ENCODE measurements at places on chromosomes 5 and 9.

- DNase-seq, result no peak
Observed at GRCh38 chr5:39517800-39518199, 93.0 kb upstream of the DAB2 start.

- DNase-seq, result no peak
Observed at GRCh38 chr5:3217771-3218495, 377.7 kb upstream of the IRX1 start.

GRCh38 chr9:80158554-80159170, 586.9 kb downstream of the TLE4 start:
- no peak for DNase-seq

GRCh38 chr9:87826331-87826730, 56.3 kb upstream of the SPATA31E1 start:
- no peak for DNase-seq

DNA sequence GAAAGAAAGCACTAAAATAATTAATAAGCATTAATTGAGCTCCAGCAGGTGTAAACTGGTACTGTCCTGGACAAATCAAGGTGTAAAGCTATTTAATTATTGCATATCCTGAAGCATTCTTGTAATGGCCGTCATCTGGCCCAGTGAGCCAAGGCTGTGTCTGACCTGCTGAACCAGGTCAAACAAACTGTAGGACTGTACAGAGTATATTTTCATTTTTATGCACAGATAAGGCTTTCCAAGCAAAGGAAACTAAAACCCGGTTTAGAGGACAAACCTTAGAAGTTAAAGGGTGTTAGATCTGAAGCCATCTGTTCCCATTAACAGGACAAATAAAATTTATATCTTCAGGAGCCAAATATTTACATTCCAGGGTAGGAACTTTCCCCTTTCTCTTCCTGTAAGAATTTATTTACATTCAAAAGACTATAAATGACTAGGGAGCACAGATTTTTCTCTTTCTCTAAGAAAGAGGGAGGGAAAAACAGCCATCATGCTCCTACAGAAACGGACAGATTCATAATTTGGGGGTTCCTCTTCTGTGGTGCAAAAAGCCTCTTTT, 69.8 kb downstream of the ESM1 start:
- DNase-seq, result no peak

DNA sequence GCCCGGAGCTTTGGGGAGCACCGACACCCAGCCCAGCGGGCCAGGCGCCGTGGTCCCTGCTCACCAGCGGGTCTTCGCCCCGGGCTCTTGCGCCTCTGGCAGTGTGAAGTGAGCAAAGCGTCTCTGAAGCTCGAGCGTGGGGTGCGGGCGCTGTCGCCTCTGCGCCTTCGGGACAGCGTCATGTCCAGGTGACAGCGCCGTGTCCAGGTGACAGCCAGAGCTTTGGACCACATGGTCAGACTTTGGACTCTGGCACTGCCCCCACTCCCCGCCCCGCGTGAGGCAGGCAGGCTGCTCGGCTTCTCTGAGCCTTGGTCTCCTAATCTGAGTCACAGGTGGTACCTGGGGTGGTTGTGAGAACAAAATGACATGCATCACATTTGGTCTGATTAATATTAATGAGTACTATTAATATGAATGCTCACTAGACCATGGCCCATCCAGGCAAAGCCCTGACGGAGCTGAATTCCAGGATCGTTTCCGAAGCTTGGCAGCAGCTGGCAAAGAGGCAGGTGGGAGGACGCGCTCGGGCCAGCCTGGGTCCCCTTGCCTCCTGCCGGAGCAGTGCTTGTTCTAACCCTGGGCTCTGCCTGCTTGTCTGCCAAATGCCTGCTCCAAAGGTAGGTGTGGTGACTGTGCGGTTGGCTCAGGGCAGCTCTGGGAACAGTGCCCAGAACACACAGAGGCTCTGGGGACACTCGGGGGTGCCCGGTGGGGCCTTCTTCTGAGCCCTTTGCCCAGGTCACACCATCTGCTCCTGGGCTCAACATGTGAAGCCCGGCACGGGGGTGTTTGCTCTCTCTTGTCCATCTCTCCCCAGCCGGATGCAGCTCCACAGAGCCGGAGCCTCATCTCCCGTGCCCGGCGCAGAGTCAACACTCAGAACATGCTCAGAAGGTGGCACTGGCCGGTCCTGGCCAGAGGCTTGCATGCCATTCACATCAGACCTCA, 157.1 kb downstream of the OLFM1 start:
- DNase-seq, result no peak

GRCh38 chr5:54932789-54933188, 52.6 kb downstream of the ESM1 start:
- no peak for DNase-seq

DNA sequence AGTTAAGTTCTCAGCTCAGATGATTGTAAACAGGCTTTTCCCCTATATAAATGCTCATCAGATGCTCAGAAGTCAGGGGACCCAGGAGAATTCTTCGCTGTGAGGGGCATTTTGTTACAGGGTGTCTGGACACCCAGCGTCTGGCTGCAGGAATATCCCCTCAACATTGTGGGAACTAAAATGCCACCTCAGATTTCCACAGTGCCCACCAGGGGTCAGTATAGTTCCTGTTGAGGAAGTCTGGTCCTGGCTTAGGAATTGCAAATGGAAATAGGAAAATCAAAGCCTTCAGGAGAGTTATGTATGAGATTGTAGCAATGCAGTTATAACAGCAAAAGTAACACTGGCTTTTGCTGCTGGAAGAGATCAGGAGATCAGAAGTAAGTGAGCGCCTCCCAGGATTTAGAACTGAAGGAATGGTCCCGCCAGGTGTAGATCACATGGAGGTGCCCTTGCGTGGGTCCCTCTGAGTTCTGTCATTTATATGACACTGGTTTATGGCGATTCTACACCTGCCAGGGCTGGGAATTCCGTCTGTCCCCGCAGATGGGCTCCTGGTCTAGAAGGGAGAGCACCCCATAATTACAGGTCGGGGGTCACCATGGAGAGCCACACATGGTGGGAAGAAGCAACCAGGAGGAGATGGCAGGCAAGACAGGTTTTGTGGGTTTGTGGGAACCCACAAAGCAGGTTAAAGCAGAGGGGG, 47.1 kb upstream of the CTSL start:
- peak; percentile 75 for DNase-seq

GRCh38 chr5:144183254-144183889, 12.7 kb downstream of the KCTD16 start:
- DNase-seq, result no peak

DNA sequence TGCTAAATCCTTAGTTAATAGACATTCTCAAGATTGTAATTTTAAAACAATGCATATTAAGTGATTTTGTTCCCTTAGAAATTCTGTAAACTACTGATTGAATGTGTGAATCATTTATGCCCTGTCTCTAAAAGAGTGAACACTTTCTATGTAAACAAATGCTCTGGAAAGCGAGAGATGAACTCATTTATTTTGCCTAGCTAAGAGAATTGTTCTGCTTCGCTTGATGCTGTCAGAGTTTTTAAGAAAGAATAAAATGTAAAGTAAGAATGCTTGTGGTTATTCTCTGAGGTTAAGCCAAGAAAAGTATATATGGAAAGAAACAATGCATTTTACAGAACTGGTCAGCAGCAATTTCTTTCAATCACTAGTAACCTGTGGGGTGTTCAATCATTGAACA, 347.4 kb upstream of the NUDT12 start:
- DNase-seq, result no peak

GRCh38 chr5:73135429-73136054, 15.2 kb downstream of the TMEM171 start:
- peak; percentile 32 for DNase-seq

GRCh38 chr9:14006386-14007187, 307.4 kb downstream of the NFIB start:
- DNase-seq, result no peak

GRCh38 chr9:81849631-81850259, 78.5 kb upstream of the SPATA31D4 start:
- no peak for DNase-seq

DNA sequence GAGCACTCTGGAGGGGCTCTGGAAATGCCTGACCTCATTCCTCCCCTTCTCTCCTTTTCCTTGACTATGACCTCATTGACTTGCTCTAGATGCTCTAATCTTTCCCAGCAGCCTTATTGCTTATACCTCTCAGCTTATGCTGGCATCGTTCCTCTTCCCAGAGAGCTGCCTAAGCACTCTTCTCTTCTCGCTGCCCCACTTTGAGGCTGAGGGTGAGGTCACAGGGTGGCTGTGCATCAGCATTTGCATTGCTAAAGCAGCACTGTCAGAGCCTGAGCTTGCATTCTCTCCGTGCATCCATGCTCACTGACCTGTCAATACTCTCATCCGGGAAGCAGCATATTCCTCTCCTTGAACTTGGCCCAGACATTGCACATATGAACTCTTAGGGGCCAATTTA, 96.4 kb upstream of the NTRK2 start:
- no peak for DNase-seq

- no peak for DNase-seq
Observed at GRCh38 chr9:83423815-83424707, 114.1 kb downstream of the FRMD3 start.

- no peak for DNase-seq
Observed at GRCh38 chr9:131270171-131271015, 5.9 kb downstream of the FAM78A start.
